Frontal cortex (tissue), 4 donors: ENCODE measurements at places on chromosomes 13 and 19.

DNA sequence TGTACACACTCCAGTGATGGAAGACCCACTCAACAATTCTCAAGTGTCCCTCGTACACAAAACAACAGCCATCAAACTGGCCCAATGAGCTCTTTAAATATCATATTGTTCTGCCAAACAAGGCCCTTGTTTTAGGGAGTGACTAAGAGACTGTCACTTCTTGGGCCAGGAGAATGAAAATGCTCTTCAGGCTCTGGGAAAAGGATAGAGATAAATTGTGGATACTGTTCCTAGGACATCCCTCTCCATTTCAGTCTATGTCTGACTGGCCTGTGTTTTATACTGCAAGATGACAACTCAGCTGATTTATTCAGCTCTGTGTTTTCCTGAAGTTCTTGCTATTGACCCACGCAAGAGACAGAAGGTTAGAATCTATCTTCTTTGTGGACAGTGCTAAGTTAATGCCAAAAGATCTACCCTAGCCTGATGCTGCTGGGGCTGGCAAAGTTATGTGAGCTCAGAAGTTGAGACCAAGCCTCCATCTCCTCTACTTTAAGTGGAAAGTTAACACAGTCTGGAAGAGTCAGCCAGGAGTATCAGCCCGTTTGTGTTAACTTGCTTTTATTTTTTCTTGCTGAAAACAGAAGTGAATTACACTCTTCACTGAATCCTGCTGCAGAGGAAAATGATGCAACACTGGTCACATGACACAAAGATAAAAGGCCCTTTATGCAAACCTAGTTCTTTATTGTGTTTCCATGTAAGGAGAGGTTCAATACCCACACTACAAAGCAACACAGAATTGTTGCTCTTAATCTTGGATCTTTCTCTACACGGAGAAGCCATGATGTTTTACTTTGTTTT lies 14.6 kb downstream of the FRY start:
- no peak for DNase-seq

DNA sequence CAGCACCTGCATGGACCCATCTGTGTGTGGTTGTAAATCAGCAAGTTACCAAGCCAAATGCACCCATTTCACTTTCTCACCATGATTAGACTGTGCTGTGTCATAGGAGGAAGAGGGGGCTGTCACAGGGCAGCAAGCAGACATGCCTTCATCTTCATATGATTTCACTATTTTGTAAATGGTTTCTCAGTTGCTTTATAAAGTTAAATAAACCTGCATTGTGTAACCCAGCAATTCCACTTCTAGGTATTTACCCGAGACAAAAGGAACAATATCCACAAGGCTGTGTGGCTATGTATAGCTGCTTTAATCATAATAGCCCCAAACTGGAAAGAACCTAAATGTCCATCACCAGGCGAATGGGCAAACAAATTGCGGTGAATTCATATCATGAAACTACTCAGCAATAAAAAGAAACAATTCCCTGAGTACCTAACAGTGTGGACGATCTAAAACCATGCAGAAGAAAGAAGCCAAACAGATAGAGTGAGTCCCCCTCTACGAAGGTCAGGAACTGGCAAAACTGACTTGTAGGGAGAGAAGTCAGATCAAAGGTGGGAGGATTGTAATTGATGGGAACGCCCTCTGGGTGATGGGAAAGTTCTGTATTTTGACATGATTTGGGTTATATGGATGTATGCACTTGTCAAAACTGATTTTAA lies 185.4 kb downstream of the COL4A1 start:
- no peak for DNase-seq

DNA sequence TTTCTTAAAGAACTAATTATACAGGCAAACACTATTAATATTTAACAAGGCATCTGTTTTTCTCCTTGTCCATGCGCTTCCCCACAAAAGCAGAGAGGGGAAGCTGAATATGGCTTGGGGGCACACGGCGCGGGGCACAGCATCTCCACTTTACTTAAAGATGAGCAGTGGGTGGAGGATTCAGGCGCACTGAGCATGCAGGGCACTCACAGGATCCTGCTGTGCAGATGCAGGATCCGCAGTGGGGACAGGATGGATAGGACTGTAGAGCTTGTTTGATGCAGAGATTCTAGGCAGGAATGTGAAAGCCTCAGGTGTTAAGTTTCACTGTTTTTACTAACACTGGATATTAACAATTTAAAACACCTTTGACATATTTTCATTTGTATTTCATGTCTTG lies 43.3 kb downstream of the ATP11A start:
- no peak for DNase-seq

DNA sequence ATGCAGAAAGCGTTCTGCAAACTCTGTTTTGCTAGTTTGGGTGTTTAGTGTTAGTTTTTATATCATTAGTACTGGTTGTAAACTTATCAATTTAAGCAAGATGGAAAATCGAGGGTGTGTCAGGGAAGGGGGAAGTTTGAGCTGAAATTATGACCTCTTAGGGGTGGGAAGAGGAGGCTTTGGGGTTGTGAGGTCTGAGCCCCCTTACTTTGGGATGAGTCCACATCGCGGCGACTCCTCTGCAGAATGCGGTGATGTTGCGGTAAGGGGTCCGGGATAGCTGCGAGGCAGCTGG lies 743 bp upstream of the NDUFS7 start:
- DNase-seq = no peak

DNA sequence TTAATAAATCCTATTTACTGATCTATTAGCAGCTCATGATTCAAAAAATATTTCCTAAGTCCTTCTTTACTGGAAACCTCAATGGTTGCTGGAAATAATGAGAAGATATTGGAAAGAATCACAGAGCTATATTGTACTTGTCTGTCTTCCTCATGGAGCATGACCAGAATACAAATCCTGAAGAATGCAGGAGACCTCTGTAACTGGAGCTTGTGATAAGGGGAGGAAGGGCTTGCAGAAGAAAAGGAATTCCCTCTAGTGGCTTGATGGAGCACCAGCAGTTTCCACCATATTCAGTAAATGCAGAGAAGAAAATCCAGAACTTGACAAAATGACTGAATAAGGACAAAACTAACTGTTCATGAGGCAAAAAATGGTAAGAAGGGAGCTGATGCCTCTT lies 1333.1 kb downstream of the EFNB2 start:
- peak; percentile 2 for DNase-seq

DNA sequence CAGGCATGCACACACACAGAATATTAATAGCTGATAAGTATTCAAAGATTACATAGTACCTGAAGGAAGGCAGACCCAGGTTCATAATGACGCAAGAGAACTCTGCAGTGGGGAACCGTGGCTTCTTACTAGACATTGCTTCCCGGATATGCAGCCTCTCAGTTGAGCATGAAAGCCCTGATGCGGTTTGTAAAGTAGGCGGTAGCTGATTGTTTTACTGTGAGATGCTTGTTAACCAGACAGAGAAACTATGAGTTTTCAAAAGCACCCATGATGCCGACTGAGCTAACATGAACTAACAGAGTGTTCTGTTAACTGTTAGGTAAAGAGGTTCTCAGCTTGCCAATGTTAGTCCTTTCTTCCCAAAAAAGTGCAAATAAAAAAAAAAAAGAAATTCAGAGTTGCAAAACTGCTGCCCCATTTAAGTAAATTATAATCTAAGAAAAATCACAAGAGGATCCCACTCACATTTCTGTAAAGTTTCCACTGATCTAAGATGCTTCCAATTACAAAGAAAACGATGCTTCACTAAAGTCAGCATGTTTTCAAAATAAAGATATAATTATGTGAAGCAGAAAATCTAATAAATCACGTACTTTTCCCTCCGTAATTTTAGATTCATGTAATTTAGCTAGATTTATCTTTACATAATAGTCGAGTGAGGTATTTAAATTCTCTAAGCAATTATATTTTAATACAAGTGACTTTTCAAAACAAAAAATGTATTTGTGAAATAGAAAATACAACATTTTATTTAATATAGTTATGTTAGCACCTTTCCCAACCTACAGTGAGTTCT lies 2.2 kb downstream of the FLT1 start:
- no peak for DNase-seq

GRCh38 chr13:109497917-109498316 lies 288.5 kb downstream of the IRS2 start:
- no peak for DNase-seq

DNA sequence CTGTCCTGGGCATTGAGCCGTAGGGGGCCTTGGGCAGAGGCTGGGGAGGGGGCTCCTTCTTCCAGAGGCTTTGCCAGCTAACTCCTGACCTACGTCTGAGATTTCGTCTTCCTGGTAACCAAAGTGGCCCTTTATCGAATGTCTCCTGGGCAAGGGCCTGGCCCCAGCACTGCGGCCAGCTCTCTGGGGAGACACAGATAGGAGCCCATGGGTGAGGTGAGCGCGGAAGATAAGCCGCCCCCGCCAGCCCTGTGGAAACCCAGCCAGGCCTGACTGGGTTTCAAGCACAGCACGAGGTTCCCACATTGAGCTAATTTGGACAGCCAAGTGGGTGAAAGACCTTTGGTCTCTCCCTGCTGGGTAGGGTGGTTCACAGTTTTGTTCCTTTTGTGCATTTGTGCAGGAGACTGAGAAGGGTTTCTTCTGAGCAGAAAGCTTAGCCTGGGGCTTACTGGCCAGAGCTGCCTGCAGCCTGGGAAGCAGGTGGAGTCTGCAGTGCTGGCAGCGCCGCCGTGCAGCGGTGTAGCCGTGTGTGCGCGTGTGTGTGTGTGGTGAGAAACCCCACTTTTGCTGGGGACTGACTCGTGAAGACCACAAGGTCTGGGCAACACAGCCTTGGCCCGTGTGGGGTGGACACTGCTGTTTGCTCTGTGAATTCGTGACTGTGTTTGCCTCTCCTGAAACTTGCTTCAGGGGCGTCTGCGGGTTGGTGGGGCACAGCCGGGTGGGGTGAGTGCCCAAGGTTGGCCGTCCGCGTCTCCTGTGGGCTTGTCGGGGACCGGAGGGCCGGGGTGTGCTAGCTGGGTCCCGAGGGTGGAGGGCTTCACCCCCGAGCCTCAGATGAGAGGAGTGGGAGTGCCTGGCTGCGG lies 2.5 kb downstream of the BSG start:
- DNase-seq = no peak

- no peak for DNase-seq
These were observed 267.1 kb downstream of the KLF5 start for GRCh38 chr13:73325723-73326558.

- DNase-seq = no peak
These were observed 8.7 kb downstream of the WTIP start for GRCh38 chr19:34490141-34490766.

GRCh38 chr19:2193807-2194206 lies 30.1 kb downstream of the DOT1L start:
- DNase-seq = no peak

DNA sequence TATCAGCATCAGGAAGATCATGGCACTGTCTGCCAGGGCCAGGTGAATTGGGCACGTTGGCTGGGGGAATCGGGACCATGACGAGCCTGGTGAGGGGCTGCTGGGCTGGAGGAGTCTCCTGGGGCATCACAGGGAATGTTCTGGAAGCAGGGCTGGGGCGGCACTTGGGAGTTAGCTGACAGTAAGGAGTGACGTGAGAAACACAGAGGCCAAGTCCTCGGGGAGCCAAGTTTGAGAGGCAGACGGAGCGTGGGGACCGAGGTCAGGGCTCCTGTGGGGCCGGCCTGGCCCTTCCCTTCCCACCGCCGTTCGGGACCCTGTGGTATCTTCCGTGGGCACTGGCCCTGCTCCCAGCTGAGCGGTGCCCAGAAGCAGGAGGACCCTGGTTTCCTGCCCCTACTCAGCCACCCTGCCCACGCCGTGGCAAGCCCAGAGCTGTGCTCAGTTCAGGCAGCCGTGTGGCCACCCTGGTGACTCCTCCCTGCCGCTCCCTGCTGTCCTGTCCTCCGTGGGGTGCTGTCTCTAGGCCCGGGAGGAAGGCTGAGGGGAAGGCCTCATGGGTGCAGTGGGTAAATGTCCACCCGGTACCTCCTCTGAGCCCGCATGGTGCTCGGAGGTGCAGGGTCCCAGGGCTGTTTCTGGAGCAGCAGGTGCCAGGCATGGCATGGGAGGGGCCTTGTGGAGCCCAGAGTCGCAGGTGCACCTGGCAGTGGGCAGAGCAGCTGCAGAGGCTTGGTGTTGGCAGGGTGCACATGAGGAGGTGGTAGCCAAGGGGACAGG lies 25.2 kb downstream of the CRTC1 start:
- DNase-seq = no peak

DNA sequence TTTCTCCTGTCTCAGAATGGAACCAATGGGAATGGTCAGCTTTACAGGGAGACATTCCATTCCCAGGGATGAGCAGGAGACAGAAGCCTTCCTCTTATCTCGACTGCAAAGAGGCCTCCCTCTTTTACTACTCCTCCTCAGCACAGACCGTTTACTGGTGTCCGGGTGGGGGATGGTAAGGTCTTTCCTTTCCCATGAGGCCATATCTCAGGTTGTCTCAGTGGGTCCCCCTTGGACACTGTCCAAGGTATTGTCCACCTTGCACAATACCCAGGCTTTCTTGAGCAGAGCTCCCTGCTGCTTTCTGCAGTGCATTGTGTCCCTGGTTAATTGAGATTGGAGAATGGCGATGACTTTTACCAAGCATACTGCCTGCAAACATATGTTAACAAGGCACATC lies 7.5 kb upstream of the ZNF808 start:
- no peak for DNase-seq

DNA sequence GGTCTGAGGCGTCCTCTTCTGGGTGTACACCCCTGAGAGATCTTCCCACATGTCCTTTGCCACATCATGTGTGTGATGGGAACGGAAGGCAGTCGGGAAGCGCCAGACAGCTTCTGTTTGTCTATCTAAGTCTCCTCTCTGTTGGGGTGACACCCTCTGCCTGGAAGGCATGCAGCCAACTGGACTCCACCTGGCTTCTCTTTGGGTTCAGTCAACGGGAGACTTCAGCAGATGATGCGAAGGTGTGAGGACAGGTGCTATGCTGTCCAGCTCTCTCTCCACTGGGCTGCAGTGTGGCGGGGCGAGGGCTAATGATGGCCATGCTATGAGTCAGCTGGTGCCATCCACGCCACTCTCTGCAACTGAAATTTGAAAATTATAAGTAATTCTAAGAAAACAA lies 14.3 kb upstream of the SBK3 start:
- DNase-seq = no peak

DNA sequence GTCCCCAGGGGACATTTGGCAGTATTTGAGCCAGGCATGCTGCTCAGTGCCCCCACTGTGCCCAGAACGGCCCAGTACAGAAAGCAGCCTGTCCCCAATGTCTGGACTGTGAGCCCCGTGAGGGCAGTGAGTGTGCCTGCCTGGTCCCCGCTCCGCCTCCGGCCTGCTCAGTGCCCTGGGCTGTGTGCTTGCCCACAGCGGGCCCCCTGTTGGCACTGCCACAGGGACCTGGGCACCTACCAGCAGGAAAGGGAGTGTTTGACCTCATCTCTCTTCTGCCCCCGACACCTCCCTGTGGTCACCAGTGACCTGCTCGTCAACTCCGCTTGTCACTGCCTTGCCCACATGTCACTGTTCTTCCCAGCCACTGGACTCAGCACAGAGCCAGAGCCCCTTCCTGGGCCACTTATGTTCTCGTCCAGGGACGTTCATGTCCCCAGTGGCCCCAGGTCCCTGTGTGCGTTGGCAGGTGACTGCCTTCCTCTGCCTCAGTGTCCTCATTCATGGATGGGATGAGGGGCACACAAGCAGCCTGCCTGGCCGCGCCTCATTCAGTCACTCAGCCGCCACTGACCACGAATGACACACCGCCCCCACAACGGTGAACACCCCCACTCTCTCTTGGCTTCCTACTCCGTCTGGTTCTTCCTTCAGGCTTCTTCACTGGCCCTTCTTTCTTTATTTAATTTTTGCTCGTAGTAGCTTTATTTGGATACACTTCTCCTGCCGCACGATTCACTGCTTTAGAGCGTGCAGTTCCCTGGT lies 2.8 kb downstream of the FZR1 start:
- DNase-seq = no peak
